ENCODE measurements at places on chromosomes 13 and 19.

GRCh38 chr19:1648920-1649541 is 3.4 kb downstream of the TCF3 start:
- DNase-seq = peak; percentile 37

DNA sequence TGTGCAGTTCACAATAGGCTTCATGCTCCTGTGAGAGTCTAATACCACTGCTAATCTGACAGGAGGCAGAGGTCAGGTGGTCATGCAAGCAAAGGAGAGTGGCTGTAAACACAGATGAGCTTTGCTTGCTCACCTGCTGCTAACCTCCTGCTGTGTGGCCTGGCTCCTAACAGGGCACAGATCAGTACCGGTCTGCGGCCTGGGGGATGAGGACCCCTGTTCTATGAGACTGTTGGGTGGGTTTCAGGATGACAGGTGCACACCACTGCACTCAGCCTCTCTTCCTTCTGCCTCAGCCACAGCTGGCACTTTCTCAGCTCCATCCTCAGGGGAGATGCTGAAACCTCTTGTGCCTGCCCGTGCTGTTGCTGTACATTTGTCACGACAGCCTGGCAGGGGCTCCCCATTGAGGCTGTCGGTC is 9.7 kb downstream of the CLEC4G start:
- no peak for DNase-seq

GRCh38 chr13:20416223-20416745 is 109.4 kb downstream of the CRYL1 start:
- DNase-seq = no peak

DNA sequence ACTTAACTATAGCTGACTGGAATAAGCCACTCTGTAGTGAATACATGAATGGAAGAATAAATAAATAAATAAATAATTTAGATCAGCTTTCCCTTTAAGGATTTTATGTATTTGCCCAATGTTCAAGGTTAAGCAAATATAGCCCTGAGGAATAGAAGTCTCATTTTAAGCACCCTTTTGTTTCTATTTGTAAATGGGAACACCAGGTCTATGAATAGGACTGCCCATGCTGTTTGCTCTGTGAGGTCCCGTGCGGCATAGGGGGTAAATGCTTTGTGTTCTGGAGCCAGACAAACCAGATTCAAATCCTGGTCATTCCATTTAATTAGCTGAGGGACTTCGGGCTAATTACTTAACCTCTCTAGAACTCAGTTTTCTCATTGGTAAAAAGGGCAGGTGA is 29.3 kb downstream of the CBY2 start:
- DNase-seq = no peak

GRCh38 chr19:50818859-50819472 is 4.6 kb downstream of the KLK1 start:
- DNase-seq = no peak

DNA sequence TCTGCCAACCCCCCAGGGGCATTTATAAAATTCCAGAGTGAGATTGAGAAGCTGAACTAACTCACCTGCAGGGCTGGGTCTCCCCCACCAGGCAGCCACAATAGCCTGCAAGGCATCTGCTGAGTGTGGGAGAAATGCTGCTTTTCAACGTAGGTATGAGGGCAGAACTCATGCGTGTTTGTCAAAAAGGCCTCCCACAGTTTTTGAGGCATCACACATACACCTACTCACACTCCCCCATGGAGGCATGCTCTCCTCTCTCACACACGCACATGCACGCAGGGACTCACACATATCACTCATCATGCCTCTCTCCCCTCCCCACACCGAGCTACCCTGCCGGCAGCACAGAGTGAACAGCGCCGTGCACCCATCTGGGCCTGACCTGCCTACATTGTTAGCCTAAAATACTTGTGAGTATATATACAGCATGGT is 390.5 kb downstream of the FGF9 start:
- DNase-seq = no peak

- no peak for DNase-seq
Observed at GRCh38 chr13:23513455-23513854, 56.8 kb upstream of the TNFRSF19 start.

DNA sequence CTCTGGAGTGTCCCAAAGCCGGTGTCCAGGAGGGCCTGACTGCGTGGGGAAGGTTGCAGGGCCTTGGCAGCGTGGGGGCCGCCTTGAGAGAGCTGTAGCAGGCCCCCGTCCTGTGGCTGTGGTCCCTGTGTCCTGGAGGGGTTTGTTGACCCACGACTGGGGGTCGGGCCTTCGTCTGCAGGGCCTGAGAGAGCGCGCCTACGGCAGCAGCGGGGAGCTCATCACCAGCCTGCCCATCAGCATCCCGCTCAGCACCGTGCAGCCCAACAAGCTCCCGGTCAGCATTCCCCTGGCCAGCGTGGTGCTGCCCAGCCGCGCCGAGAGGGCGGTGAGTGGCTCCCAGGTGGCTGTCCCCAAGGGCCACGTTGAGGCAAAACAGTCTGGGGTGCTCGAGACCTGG is 18.5 kb downstream of the PLEKHJ1 start:
- DNase-seq = no peak

GRCh38 chr19:23460656-23461055 is 65.4 kb upstream of the ZNF91 start:
- no peak for DNase-seq
